A549 treated with Mapracorat at 1 μM for 4 hours (cell line): ENCODE measurements at places on chromosomes 7 and 10. TPM values are rescaled to one million over a fixed set of nuclear protein-coding genes. Genes with fewer than 3 reads are reported as not detected.

Gene OR2A5
- total RNA-seq = not detected in 5 replicates

Gene ATP6V0A4
- total RNA-seq = 0.14 to 0.27 TPM (median 0.18 TPM) in 5 replicates

Gene CHN2
- 0.05 to 0.35 TPM (median 0.27 TPM) in 4 of 5 replicates, not detected in the other for total RNA-seq

Gene TRIM50
- total RNA-seq = not detected in 5 replicates

Gene WNT16
- 0.73 to 1.3 TPM (median 0.97 TPM) in 5 replicates for total RNA-seq
